NCI-H774 (cell line): ENCODE measurements at places on chromosomes 2 and 18.

DNA sequence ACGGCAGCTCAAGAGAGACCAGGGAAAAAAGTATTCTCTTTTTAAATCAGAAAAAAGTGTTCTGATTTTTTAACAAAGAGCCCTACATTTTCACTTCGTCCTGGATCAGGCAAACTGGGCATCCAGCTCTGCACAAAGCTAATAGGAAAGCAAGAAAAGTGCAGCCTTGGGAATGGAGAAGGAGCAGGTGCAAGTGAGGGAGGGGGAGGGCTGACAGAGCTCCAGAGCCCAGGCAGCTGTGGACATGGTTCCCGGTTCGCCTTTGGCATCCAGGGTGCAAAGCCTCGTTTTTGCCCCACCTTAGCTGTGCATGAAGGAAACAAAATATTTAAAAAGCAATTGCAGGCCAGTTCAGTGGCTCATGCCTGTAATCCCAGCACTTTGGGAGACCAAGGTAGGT is 82.2 kb downstream of the FAM124B start:
- no peak for DNase-seq

- DNase-seq = no peak
Observed at GRCh38 chr2:15218423-15219086, 342.6 kb downstream of the NBAS start.

DNA sequence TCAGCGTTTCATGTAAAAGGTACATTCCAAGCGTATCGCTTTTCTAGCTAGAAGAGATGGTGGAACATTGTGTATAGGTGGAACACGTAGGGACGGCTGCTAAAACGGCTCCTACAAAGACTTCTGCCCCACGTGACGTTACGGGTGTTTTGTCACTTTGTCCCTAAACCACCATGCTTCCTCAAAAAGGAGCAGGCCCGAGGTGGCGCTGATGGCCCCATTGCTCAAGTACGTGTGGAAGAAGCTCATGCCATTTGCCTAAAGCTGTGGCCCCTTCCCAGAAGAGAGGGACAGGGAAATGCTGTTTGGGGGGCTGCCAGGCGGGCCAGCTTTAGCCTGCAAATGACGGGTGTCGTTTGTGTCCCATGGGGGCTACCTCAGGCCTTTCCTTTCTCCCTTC is 72.7 kb downstream of the TMEM247 start:
- no peak for DNase-seq

- peak; percentile 80 for DNase-seq
Observed at GRCh38 chr2:23939987-23940717, at the start of gene UBXN2A. UBXN2A (plus strand) TSS chr2:23940463; CDS start chr2:23958315, 17,852 bp downstream.

- DNase-seq = no peak
Observed at GRCh38 chr2:118693287-118693822, 154.1 kb downstream of the EN1 start.
